ENCODE measurements at places on chromosomes 7 and 10. TPM values are rescaled to one million over a fixed set of nuclear protein-coding genes. Genes with fewer than 3 reads are reported as not detected.

DNA sequence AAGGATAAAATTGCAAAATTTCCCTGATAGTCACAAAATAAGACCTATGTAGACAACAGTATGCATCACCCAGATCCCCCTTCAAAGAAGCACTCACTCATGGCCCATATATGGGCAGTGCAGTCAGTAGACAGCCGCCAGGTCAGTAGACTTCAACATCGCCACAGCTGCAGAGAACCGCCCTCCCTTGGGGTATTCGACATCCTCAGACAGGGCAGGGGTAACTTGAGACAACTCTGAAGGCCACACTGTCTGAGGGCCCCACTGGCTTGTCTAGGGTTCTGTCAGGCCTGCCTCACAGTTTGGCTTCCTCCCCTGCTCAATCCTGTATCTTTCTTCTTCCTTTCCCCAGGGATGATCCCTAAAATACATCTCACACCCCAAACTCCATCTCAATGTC, 172.3 kb downstream of the IMMP2L start:
- no peaks in the 10 kb centered on the region for H3K27me3 ChIP-seq
- H3K27ac ChIP-seq: no peak overlapping the region
- DNase-seq: no peak
- H3K36me3 ChIP-seq: no peaks in the 10 kb centered on the region
- H3K4me3 ChIP-seq: no peak overlapping the region
- H3K4me1 ChIP-seq: no peaks in the 10 kb centered on the region

- DNase-seq: no peak
- H3K4me3 ChIP-seq: peak overlapping the region; percentile 3
- peaks cover 71% of the 10 kb centered on the region for H3K36me3 ChIP-seq
- peaks cover 56% of the 10 kb centered on the region for H3K4me1 ChIP-seq
- peak overlapping the region; percentile 74 for H3K27ac ChIP-seq
Observed at GRCh38 chr7:139059905-139060304, 24.1 kb upstream of the ZC3HAV1L start.

- DNase-seq: no peak
- no peak overlapping the region for H3K27ac ChIP-seq
- H3K4me1 ChIP-seq: no peaks in the 10 kb centered on the region
- H3K36me3 ChIP-seq: no peaks in the 10 kb centered on the region
Observed at GRCh38 chr10:58647376-58648112, 134.9 kb downstream of the BICC1 start.

DNA sequence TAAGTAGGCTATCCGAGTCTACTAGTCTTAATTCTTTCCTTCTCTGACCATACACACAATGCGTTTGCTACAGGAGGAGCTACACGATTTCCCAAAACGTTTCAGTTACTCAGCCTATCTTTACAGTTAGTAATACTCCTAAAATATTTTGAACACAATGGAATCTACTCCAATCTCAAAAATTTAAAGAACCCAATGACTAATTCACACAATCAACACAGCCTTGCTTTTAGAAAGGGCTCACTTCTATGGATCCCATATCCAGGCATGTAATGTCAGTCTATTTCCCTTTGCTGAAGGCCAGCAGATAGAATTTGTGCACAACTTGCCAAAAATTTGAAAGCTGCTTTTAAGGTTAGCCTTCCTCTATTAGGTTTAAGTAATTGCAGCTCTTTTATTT, 107.2 kb downstream of the VPS41 start:
- no peaks in the 10 kb centered on the region for H3K36me3 ChIP-seq
- H3K27me3 ChIP-seq: no peaks in the 10 kb centered on the region
- no peak overlapping the region for H3K4me3 ChIP-seq

- H3K4me3 ChIP-seq: no peak overlapping the region
- H3K36me3 ChIP-seq: no peaks in the 10 kb centered on the region
- H3K27me3 ChIP-seq: peaks cover 18% of the 10 kb centered on the region
- H3K27ac ChIP-seq: no peak overlapping the region
- DNase-seq: no peak
Observed at GRCh38 chr10:109976681-109977080, 31.1 kb upstream of the ADD3 start.

- H3K27me3 ChIP-seq: peaks cover 29% of the 10 kb centered on the region
- H3K4me1 ChIP-seq: peaks cover 30% of the 10 kb centered on the region
- peak; percentile 71 for DNase-seq
- no peaks in the 10 kb centered on the region for H3K36me3 ChIP-seq
- peak overlapping the region; percentile 83 for H3K27ac ChIP-seq
Observed at GRCh38 chr7:112206991-112207592, 597 bp downstream of the ZNF277 start.

MYO1G gene
- total RNA-seq: 283 TPM

DNA sequence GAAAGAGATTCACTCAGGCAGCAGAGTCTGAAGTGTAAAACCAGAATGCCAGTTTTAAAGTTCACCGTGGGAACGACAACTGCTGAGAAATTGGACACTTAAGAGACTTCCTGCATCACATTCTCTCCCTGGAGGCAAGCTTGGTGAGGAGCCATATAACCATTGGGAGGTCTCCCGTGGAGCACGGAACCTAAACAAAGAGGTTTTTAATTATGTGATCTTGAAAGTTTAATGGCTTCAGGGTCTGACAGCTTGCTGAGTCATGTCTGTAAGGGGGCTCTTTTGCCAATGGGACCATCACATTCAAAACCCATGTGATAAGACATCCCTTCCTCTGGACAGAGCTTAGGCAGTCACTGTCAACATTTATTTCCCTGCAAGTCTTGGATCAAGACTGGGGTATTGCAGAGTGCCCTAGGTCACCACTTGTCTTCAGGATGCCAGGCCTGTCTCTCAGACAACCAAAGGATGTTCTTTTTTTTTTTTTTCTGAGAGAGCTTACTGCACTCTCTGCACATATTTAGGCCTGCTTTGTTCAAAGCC, 674.4 kb downstream of the TYW1 start:
- H3K4me3 ChIP-seq: no peak overlapping the region
- H3K27ac ChIP-seq: no peak overlapping the region
- no peak for DNase-seq
- no peaks in the 10 kb centered on the region for H3K27me3 ChIP-seq

HTR5A gene
- total RNA-seq: not detected

GRCh38 chr10:103757531-103758293, 97.7 kb downstream of the SH3PXD2A start:
- H3K36me3 ChIP-seq: peaks cover 2% of the 10 kb centered on the region
- peaks cover 48% of the 10 kb centered on the region for H3K4me1 ChIP-seq
- H3K27me3 ChIP-seq: peaks cover 19% of the 10 kb centered on the region

DNA sequence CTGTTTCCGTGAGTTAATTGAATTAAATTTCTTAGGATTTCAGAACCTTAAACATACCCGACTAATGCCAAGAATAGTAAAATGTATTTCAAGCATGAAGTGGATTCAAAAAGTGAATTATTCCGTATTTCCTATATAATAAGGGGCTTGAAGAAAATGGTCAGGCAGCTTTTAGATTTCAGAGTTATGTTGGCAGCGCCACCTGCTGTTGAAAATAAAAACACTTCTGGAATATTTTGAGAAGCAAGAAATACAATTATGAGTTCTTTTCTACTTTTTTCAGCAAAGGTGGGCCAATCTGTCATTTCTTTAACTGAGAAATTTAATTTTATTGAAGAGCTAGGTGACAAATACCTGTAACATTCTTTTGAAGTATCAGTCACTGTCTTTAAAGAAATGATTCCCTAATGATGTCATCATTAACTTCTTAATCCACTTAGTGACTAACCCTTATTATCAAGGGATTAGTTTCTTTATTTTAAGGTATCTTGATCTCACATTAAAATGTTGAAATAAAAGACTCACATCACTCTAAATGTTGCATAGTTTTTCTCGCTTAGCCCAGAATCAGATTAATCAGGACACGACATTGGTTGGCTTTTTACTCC, 36.6 kb upstream of the AGR3 start:
- peak; percentile 71 for DNase-seq
- H3K4me1 ChIP-seq: peaks cover 19% of the 10 kb centered on the region
- H3K4me3 ChIP-seq: no peak overlapping the region
- H3K27ac ChIP-seq: no peak overlapping the region
- no peaks in the 10 kb centered on the region for H3K27me3 ChIP-seq
- no peaks in the 10 kb centered on the region for H3K36me3 ChIP-seq

KMT2E gene
- total RNA-seq: 104 TPM

ITPRIP gene
- total RNA-seq: 14.7 TPM

PLAU gene
- 0.57 TPM for total RNA-seq

GRCh38 chr10:77027141-77027540, 610.5 kb downstream of the KCNMA1 start:
- no peak for DNase-seq
- peaks cover 16% of the 10 kb centered on the region for H3K27me3 ChIP-seq
- H3K4me3 ChIP-seq: no peak overlapping the region
- H3K27ac ChIP-seq: no peak overlapping the region
- no peaks in the 10 kb centered on the region for H3K4me1 ChIP-seq

DNA sequence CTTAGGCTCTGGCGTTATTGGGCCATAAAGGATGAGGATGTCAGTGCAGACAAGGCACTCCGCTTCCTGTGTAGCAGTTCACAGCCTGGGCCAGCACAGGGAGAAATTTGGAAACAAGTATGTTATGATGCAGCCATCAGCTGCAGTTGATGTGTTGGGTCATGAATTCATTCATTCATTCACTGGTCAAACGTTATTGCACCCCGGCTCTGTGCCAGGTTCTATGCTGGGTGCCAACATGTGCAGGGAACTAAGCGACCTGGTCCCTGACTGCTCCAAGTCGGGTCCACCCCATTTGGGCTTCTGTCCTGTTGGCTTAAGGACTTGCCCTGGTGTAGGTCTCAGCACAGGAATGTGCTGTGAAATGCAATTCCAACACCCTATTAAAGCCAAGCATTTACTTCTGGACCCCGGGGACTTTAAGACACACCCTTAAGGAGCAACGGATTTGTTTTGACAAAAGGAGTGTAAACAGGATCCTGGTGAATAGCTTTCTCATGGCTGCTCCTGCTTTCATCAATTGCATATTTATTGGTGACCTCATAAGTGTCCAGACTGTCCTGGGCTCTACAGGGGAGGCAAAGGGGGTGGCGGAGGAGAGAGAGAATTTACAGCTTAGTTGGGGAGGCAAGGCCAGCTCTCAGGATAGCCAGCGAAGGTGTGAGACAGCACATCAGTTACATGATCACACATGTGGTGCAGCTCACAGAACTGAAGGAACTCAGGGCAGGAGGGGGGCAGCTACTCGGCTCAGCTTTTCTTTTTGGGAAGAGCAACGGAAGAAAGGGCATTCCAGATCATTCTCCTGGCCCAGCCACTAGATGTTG, 158.6 kb downstream of the GRK5 start:
- no peak overlapping the region for H3K27ac ChIP-seq
- peaks cover 17% of the 10 kb centered on the region for H3K4me1 ChIP-seq
- no peaks in the 10 kb centered on the region for H3K27me3 ChIP-seq
- H3K4me3 ChIP-seq: no peak overlapping the region

CYP51A1 gene
- 106 TPM for total RNA-seq

DNA sequence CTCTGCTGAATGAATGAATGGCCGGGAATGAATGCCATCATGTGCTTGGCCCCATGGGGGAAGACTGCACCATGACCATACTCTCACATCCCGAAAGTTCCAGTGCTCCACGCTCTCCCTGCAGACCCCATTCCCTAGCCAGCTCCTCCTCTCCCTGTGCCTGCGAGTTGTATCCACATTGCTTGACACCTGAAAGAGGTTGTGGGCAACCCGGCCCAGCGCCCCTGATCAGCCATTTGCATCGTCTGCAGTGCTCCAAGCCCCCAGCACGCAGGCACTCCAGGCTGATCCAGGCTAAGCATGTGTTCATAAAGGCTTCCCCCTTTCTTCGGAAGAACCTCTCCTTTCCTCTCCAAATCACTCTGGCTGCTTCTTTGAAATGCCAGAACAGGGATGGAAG, 354.4 kb upstream of the MKI67 start:
- H3K36me3 ChIP-seq: no peaks in the 10 kb centered on the region
- H3K27me3 ChIP-seq: no peaks in the 10 kb centered on the region
- H3K4me1 ChIP-seq: no peaks in the 10 kb centered on the region
- no peak overlapping the region for H3K27ac ChIP-seq

DNA sequence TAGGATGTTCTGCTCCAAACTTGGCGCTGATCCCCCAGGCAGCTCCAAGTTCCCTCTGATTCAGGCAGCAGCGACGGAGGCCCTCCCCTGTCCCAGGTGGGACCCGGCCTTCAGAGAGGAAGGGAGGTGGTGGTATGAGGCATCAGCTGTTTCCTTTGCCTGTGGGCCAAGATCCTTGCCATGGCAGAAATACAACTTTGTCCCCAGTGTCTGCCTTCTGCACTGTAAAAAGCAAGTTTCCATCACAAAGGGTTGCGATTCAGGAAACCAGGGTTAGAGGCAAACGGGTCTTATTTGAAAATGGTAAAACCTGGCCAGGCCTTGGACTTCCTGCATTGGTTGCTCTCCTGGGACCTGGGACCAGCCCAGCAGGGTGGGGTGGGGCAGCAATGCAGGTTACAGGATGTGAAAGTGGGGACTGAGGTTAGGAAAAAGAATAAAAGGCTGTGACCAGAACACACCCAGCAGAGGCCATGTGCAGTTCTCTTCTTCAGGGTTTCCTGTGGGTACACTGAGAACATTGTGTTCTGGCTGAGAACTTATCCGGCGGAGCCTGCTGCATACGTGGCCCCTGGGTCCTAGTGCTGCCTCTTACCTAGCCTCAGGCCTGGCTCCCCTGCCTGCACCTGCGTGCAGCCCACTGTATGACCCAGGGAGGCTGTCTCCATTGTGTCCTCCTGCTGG, 25.1 kb upstream of the DDIT4 start:
- peak overlapping the region; percentile 82 for H3K4me3 ChIP-seq
- H3K27ac ChIP-seq: peak overlapping the region; percentile 96
- peaks cover 65% of the 10 kb centered on the region for H3K4me1 ChIP-seq
- H3K27me3 ChIP-seq: no peaks in the 10 kb centered on the region
- DNase-seq: peak; percentile 94

EIF5AL1 gene
- total RNA-seq: 0.45 TPM

DNA sequence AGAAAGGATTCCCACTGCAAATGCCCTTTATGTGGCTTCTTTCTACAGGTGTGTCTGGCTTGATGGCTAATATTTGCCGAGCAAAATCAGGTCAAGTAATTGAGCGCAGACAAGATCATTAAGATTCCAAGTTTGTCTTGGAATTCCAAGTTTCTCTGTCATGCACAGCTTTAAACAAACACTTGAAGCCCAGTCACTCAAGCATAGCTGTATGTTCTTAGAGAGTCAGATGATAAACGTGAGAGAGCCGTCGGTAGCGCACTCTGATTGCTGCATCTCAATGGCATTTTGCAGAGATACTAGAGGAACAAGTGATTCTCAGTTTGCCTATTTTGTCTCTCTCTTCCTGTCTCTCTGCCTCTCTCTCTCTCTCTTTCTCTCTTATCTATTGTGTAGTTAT, 658 bp downstream of the DMBT1 start:
- H3K27ac ChIP-seq: no peak overlapping the region
- DNase-seq: no peak
- H3K4me3 ChIP-seq: no peak overlapping the region
- no peaks in the 10 kb centered on the region for H3K36me3 ChIP-seq

- H3K4me1 ChIP-seq: no peaks in the 10 kb centered on the region
- DNase-seq: no peak
- H3K4me3 ChIP-seq: no peak overlapping the region
- H3K27ac ChIP-seq: no peak overlapping the region
- peaks cover 24% of the 10 kb centered on the region for H3K27me3 ChIP-seq
Observed at GRCh38 chr10:125165584-125166573, 5.5 kb upstream of the CTBP2 start.

ATOH7 gene
- total RNA-seq: not detected

- H3K27me3 ChIP-seq: peaks cover 34% of the 10 kb centered on the region
- H3K27ac ChIP-seq: no peak overlapping the region
- no peaks in the 10 kb centered on the region for H3K36me3 ChIP-seq
- peaks cover 3% of the 10 kb centered on the region for H3K4me1 ChIP-seq
- H3K4me3 ChIP-seq: no peak overlapping the region
Observed at GRCh38 chr7:95394370-95394769, 1.8 kb downstream of the PON3 start.

ANKRD30A gene
- not detected for total RNA-seq

SRGN gene
- total RNA-seq: 996 TPM

Data from activated CD4-positive, alpha-beta T cell treated with anti-CD3 and anti-CD28 coated beads, Interleukin-2, amount 10 ng/mL, durations not matched to agents 24 days and 14 days (primary cell).